ENCODE measurements at places on chromosomes 11 and 22.
A peak's percentile ranks its signal among the peaks of the same experiment; 100 is the strongest.

GRCh38 chr11:67282876-67283371 is 6.2 kb upstream of the ANKRD13D start:
- ATAC-seq, result no peak

- ATAC-seq, result no peak
Measured at GRCh38 chr11:86492370-86493010, 117.8 kb downstream of the CCDC81 start.

- no peak for ATAC-seq
Measured at GRCh38 chr22:44042249-44043218, 18.4 kb downstream of the PARVB start.

DNA sequence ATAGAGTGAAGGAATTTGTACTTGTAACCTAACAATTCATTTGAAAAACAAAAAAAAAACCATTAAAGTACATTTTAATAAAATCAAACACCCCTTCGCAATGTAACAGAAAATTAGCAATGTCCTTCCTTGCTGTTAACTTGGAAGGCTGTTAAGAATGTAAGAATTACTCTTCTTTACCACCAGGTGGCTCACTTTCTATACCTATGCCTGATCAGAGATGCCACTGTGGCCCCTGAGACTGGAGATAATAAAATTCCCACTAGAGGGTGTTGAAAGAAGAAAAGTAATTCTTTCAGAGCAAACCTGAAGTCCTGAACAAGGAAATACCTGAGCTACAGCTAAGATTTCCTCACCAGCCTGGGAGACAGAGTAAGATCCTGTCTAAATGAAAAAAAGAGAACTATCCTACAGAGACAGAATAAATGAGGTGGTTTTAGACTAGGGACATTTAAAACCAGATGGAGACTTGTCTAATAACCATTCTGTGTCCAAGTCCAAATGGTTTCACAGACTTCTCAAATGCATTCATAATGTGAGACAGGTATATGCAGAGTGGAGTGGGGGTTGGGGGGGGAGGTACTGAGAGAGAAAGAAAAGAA is 1089.3 kb downstream of the FAM181B start:
- ATAC-seq, result peak; percentile 91

DNA sequence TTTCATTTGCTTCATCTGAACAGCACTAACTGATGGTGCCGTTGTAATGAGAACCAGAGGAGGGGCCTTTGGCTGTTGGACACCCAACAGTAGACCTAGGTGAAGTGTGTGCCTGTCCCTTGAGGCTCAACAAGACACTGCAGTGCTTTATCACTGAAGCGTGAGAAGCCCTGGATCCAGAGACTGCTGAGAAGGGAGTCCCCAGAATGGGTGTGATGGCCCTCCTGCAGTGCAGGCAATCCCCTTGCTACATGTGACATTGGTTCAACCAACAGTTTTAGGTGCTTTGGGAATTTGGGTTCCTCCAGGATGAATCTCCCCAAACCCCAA is 125.6 kb downstream of the BRD1 start:
- no peak for ATAC-seq

All from SK-N-SH treated with all-trans-retinoic acid at 6 μM for 48 hours (cell line).